ENCODE measurements at places on chromosomes 3 and 15.

DNA sequence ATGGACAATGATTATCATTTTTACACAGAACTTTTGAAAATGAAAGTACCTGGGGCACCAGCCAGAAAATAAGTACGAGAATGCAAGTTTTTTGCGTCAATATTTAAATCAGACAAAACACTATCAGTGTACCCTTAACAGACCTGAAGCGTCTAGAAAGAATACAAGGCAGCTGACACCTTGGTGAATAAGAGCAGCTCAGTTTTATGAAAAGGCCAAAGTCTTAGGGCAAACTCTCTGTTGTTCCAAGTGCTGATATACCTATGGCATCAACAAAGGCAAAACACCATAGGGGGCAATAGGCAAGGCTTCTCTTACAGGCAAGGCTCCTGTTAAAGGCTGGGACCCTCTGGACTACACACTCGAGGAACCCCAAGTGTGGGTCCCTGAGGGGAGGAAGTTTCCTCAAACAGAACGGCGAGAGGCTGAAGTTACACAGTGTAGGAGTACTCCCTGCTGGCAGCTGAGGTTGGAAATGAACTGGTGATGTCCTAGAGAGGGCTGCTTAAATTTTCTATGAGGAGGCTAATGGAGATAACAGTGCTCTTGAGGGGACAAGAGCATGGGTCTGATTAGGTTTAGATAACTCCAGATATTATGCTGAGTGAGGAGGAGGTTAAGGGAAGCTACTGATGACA, 291.0 kb downstream of the TIGIT start:
- DNase-seq, result no peak

GRCh38 chr15:26766262-26766661, 6.6 kb downstream of the GABRB3 start:
- no peak for DNase-seq

DNA sequence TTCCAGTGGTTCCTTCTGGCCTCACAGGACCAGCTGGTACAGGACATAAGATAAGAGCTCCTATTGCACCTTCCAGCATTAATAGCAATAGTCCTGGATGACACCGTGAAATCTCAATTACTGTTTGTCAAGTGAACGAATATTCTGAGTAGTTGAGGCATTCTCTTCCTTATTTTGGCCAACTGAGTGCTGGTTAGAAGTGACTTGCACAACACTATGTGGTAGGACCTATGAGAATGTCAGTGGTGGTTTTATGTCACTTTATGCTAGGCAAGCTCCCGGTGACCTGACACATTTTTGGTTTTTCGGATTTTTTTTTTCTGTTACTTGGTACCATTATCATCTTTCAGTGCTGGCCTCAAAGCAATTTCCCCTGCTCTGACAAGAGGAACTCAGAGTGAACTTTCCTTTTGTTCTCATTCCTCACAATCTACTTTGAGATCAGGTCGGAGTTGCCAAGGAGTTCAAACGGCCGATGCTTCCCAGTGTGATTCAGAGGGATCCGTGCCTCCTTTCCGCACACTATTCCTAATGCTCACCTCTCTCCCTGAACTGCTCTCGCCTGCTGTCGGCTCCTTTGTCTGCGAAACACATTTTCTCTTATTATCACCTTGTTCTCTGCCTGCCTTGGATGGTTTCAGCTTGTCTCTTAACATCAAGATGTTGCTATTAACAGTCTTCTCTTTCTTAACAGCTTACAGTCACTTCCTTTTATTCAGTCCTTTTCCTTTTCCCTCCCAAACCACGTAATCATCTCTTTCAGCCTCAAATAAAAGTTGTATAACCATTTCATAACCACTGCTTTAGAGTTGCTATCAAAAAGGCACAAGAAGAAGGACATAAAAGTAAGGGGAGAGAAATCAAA, 35.8 kb downstream of the QTRT2 start:
- DNase-seq, result no peak

DNA sequence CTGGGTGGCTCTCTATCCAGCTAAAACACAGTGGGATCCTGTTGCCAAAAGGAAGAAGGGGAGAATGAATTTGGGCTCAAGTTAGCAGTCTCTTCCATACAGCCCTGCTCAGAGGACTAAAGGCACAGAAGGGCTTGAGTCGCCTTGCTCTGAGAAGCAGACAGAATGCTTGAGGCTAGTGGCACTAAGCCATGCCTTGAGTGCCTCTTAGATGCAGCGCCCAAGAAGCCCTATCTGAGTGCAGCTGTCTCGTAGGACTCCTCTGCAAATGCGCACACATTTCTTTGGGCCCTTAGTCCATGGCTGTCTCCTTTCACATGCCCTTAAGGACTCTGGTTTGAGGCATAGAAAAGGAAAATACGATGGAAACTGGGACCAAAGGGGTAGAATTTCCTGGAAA, 211.3 kb upstream of the CHRM5 start:
- no peak for DNase-seq

DNA sequence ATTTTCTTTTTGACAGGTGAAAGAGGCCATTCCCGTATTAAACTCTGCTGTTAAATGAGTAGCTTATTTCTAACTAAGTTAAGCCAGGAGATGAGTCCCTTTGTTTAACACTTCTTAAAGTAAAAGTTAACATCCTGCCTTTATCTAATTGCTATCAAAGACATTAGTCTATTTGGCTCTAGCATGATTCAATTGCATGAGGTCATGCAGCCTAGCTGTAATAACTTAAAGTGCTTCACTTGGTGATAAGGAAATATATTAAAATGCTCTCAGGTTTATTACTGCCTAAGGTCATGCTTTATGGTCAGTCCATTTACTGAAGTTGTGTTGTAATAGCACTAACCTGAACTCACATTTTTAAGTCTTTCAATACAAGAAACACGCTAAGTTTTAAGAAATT, 82.3 kb upstream of the MLF1 start:
- no peak for DNase-seq

GRCh38 chr3:107441617-107442016, 64.4 kb downstream of the CCDC54 start:
- no peak for DNase-seq

DNA sequence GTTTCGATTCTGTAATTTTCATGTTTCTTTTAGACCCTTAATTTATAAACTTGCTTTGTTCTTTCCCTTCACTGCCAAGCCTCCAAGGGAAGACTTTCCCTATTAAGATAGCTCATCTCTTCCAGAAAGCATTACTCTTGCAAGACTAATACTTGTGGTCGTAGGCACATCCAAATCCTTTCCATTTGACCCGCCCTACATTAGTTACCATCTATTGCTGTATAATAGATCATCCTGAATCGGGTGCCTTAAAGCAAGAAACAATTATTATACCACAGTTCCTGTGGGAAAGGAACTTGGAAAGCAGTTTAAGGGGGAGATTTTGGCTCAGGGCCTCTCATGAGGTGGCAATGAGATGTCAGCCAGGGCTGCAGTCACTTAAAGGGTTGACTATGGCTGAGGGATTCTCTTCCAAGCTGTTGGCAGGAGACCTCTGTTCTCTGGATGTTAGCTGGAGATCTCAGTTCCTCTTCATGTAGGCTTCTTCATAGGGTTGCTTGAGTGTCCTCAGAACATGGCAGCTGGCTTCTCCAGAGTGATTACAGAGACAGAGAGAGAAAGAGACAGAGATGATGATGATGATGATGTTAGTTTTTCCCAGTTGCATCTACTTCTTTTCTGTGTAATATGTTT, 570.4 kb upstream of the TGFBR2 start:
- DNase-seq, result no peak

DNA sequence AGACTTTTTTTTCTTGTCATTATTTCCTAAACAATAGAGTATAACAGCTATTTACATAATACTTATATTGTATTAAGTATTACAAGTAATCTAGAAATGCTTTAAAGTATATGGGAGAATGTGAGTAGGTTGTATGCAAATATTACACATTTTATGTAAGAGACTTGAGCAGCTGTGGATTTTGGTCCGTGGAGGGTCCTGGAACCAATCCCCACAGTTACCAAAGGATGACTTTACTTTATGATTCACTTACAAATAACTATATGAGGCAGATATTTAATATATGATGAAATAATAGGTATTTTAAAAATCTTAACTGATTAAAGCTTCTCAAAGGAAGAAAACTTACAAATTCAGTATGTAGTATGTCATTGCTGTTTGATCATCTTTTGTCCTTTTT, 56.3 kb downstream of the PPP2R3A start:
- no peak for DNase-seq

DNA sequence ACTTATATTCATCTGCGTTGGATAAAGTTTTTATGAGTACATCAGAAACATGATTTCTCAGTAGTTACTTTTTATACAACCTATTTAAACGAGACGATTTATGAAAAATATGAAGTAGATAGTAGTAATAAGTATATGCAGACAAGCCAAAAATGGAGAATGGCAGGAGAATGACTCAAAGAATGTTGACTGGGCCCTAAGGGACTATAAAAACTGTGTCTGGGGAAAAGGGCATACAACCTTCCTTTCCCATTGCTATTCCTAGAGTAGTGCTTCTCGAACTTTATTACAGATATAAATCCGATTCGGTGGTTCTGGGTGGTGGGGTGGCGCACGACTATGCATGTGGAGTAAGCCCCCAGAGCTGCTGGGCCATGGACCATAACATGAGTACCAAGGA, 558.5 kb downstream of the FOXP1 start:
- DNase-seq, result no peak

GRCh38 chr3:111978583-111979433, at the start of gene ABHD10:
Gene ABHD10 (plus strand): TSS chr3:111979026. CDS start chr3:111979062, 36 bp downstream.
- DNase-seq, result peak; percentile 82

DNA sequence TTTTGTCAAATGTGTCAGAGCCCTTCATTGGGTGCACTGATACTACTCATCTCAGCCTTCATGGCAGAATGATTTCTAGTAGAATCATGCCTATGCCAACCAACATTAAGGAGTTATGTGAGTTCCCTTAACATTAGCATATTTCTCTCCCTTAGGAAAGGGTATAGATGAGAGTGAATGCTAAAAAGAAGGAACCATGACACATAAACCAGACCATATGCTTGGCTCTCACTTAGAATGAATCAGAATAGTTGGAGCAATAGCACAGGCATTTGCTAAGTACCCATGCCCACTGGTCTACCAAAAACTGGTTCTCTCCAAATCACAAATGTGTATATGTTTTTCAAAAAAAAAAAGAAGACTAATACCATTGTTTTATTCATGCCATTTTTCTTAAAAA, 51.1 kb downstream of the STRIT1 start:
- DNase-seq, result no peak

DNA sequence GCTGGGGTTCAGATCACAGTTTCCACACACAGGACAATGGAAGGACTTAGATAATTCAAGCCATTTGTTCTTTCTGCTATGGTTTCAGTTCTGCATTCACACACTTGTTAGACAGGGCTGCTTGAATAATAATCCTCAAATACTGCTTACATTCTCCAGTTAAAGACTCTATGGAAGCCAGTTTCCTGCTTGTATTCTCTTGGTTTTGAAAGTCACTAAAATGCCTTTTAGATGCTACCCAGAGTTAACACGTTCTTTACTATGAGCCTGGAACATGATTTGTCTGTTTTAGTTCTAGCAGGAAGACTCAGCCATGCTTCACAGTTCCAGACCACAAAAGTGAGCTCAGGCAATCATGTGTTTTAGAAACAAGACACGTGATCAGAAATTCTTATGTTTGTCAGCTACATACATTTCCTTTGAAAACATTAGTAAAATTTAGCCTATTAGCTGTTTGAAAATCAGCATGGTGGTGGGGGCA, 152.4 kb downstream of the LEKR1 start:
- DNase-seq, result no peak

Data from epithelial cell of prostate (primary cell).